ENCODE measurements at places on chromosomes 16 and 17.

- no peak for DNase-seq
Observed at GRCh38 chr16:48539485-48540221, 70.3 kb downstream of the N4BP1 start.

GRCh38 chr16:15434425-15435215 lies at the start of gene BMERB1:
Gene BMERB1, plus strand, starts transcription at chr16:15434588. Its CDS starts 66 bp downstream, at chr16:15434654.
- peak; percentile 65 for DNase-seq

GRCh38 chr16:81650281-81650680 lies 128.8 kb upstream of the PLCG2 start:
- no peak for DNase-seq

- no peak for DNase-seq
Observed at GRCh38 chr17:16211590-16211989, 3.7 kb downstream of the NCOR1 start.

DNA sequence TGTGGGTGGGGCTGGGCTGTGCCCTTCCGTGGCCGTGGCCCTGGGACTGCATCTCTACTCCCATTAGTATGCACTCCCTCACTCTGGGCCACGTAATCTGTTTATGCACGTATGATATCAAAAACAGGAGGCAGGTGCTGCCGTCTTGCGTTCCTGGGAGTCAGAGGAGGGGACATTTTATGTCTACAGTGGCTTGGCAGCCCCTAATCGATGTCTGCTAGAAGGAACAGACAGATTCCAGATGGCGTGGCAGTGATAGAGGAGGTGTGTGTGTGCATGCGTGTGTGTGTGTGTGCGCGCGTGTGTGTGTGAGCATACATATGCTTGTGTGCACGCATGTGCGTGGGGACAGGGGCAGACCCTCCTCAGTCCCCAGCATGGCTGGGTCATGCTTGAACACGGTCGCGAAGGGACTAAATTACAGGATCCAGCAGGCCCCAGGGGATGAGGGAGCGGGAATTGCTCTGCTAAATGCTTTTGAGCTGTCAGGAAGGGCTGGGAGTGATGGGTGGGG lies 44.7 kb downstream of the SREBF1 start:
- DNase-seq: no peak

DNA sequence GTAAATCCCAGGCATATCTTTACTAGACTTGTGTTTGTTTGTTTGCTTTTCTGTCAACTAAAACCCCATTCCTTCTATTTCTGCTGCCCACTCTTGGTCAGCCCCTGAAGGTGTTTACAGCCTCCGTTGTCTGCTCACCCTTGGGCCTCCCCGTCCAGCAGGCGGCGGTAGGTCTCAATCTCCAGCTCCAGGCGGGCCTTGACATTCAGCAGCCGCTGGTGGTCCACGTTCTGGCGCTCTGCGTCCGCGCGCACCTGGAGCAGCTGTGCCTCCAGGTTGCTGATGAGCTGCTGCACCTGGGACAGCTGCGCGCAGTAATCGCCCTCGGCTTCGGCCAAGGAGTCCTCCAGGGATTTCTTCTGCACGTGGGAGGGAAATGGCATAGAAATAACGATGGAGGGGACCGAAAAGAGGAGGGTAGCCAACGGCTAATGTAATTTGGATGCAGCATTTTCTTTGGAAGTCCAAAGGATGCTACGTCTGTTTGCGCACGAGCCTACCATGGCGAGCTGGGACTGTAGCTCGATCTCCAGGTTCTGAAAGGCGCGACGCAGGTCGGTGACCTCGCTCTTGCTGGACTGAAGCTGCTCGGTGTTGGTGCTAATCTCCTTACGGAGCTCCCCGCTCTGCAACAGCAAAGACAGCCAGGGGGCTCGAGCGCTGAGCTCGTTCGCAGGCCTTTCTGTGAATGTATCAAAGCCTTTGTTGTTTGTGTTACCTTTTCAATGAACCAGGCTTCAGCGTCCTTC lies 3.9 kb downstream of the KRT12 start:
- no peak for DNase-seq

DNA sequence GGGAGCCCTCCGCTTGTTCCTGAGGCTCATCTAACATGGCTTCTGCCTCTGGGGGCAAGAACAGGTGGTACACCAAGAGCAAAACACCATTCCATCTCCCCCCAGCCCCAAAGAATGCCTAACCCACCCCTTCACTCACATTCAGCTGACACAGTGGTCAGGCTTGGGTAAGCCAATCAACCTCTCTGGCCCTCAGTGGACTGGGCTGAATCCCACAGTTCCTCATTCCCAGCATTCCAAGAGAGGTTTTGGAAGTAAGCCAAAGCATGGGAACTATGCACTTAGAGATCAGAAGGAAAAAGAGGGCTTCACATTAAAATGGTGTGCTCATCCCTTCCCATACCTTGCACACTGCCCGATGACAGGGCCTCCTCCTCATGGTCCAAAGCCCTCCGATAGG lies 7.8 kb downstream of the PIGS start:
- DNase-seq: no peak

- DNase-seq: no peak
Observed at GRCh38 chr17:5472511-5472910, 3.7 kb upstream of the DHX33 start.

- DNase-seq: no peak
Observed at GRCh38 chr17:13099089-13099735, 81.4 kb upstream of the ELAC2 start.

GRCh38 chr17:55561973-55562495 lies 50.8 kb upstream of the SMIM36 start:
- no peak for DNase-seq

DNA sequence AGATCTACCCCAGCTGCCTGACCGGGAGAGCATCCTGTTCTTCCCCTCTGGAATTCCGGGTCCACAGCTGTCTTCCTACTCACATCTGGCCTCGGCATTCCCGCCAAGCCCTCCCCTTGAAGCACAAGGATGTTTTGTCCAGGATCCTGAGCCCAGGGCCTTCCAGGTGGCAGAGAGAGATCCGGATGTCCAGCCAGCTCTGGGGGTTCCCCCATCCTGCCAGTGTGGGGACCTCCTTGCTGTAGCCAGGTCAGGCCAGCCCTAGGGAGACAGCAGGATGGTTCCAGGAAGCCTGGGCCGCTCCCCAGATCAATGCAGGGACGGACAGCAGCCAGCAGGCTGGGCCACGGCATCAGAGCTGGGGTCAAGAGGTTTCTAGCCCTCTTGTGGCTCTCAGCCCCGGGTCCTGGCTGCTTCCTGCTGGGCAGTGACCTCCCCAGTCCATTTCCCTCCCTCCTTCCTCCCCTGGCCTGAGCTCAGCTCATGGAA lies 55.3 kb downstream of the SOCS3 start:
- DNase-seq: no peak

DNA sequence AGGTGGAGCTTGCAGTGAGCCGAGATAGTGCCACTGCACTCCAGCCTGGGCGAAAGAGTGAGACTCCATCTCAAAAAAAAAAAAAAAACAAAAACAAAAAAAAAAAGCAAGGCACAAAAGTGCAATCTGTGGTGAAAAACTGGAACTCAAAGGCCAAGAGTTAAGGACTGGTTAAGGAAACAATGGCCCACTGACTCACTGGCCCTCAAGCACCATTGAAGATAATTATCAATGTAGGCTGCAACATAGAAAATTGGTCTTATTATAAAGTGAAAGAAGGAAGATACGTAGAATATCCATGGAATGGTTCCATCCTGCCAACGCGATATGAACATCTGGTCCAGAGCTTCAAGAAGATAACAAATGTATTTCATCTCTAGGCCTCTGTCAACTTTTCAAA lies 444.2 kb downstream of the SOX9 start:
- no peak for DNase-seq

DNA sequence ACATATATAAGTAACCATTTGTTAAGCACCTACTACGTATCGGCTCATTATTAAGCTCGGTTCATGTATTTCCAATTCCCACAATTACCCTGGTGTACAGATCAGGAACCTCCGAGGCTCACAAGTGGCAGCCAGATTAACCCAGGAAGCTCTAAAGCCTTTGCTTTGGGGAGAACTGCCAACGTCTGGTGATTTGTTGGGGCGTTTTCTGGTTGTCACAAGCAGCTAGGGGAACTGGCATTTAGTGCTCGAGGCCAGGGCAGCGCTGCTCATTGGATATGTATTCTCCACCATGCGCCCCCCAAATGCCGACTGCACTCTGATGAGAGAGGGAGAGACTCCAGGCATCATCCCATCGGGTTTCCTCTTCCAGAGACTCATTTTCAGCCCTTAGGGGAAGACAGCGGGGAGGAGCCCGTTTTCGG lies 541 bp downstream of the ZNF18 start:
- DNase-seq: peak; percentile 33

- DNase-seq: no peak
Observed at GRCh38 chr17:2485543-2485942, 26.1 kb downstream of the METTL16 start.

GRCh38 chr17:77882481-77883212 lies 75.9 kb upstream of the TNRC6C start:
- no peak for DNase-seq

DNA sequence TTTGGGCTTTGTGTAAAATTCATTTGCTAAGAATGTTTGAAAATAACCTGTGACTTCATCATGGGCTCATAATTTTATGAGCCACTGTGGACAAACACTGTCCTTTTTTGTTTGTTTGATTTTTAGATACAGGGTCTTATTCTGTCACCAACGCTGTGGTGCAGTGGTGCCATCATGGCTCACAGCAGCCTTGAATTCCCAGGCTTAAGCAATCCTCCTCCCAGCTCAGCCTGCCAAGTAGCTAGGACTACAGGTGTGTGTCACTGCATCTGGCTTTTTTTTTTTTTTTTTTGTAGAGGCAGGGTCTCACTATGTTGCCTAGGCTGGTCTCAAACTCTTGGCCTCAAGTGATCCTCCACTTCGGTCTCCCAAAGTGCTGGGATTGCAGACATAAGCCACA lies 8.3 kb downstream of the TEX2 start:
- DNase-seq: no peak

- peak; percentile 87 for DNase-seq
Observed at GRCh38 chr16:67190041-67190440, at the start of gene EXOC3L1. Gene EXOC3L1, minus strand, starts transcription at chr16:67190136. Its CDS starts 460 bp downstream, at chr16:67189676.

- DNase-seq: no peak
Observed at GRCh38 chr16:58236831-58237230, 38.9 kb upstream of the CSNK2A2 start.

- DNase-seq: no peak
Observed at GRCh38 chr16:2150418-2151187, 2.2 kb downstream of the RAB26 start.

- no peak for DNase-seq
Observed at GRCh38 chr16:87740441-87740840, 25.3 kb downstream of the KLHDC4 start.

- DNase-seq: no peak
Observed at GRCh38 chr17:39483506-39483905, 22.2 kb downstream of the CDK12 start.

DNA sequence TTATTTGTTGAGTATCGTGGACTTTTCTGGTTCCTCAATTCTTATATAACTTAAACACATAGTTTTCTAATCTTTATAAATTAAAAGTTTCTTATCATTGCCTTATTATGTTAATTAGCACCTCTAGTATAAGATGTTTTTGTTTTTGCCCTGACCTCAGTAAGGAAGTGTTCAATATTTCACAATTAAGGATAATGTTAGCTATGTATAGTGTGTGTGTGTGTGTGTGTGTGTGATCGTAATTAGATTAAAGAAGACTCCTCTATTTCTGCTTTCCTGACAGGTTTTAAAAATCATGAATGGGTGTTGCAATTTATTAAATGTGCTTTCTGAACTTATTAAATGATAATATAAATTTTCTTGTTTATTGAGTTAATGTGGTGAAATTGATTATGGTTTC lies 12.0 kb downstream of the IL21R start:
- no peak for DNase-seq

- no peak for DNase-seq
Observed at GRCh38 chr16:88700322-88700635, 5.9 kb downstream of the RNF166 start.

DNA sequence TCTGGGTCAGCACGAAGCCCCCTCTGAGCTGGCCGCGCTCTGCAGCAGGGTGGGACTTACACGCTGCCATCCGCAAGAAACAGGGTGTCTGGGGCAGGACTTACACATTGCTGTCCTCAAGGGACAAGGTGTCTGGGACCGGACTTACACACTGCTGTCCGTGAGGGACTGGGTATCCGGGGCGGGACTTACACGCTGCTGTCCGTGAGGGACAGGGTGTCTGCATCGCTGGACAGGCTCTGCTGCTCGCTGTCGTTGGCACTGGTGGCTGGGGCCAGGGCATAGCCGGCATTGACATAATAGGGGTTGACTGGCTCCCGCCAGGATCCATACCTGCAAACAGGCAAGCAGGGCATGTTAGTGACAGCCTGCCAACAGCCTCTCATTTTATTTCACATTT lies 31.4 kb downstream of the PDIA2 start:
- no peak for DNase-seq

DNA sequence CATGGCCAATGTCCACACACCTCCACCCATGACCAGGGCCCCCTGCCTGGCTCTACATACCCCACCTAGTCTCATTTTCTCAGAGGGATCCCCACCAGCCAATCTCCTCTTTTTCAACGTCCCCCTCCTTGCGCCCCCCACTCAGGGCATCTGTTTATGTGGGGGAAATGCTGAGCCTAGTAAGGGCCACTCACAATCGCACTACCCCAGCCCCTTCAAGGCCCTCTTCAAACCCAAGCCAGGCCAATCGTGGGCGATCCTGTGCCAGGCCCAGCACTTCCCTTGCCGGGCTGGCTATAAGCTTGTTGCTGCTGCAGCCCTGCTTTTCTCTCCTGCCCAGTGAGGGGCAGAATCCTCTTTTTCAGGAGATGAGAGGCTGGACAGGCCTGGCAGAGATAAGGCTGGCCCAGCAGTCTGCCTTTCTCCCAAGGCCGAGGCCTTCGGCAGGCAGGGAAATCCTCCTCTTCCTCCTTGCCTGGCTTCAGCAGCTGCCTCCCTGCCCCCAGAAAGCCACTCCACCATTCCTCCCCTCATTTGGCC lies 16.1 kb downstream of the HSD11B2 start:
- no peak for DNase-seq

- DNase-seq: no peak
Observed at GRCh38 chr16:60295451-60295850, 1561.3 kb upstream of the GOT2 start.

DNA sequence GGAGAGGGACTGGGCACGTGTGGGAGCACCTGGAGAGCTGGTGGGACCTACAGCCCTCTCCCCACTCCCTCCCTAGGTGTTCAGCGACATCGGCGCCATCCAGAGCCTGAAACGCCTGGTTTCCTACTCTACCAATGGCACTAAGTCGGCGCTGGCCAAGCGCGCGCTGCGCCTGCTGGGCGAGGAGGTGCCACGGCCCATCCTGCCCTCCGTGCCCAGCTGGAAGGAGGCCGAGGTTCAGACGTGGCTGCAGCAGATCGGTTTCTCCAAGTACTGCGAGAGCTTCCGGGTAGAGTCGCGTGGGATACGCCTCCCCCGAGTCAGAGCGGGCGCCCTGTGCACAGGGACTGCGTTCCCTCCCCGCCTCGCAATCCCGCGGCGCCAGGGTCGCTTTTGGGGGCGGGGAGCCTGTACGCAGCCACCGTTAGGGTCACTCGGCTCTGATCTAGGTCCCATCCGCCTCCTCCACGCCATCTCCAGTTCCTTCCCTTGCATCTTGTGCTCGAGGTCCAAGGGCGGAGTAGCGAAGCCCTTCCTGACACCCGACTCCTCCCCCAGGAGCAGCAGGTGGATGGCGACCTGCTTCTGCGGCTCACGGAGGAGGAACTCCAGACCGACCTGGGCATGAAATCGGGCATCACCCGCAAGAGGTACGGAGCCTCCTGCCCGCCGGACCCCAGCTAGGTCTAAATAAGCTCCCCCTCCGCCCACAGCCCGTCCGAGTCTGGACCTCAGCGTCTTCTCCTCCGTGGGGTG lies 13.0 kb downstream of the SARM1 start:
- no peak for DNase-seq

GRCh38 chr17:78416791-78417530 lies 38.5 kb downstream of the PGS1 start:
- DNase-seq: peak; percentile 67

- DNase-seq: no peak
Observed at GRCh38 chr16:67923414-67924116, 8.1 kb downstream of the CTRL start.

Measured in kidney capillary endothelial cell (primary cell).